Left lobe of liver (tissue), 2 donors: ENCODE measurements at places on chromosomes 16 and 17.

- DNase-seq: no peak
Observed at GRCh38 chr17:2797637-2798036, 1.4 kb downstream of the RAP1GAP2 start.

DNA sequence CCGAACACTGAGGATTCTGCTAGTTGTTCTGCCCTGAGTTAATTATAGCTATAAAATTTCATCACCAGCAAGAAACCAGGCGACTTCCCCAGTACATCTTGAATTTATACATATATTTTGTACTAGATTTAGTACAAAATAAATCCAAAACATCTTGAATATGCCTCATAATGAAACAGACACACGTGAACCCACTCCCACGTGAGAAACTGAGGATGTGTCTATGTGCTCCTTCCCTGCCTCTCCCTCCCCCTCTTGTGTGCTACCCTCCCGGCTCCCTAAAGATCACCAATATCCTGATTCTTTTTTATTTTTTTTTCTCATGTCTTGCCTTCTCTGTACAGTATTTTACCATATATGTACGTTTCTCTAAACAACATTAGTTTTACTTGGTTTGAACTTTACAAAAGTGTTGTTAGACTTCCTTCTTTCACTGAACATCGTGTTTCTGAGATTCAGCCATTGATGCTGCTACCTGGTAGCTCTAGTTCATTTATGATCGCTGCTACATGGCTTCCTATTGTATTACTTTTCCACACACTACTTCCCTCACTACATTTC is 1.1 kb upstream of the LCMT1 start:
- DNase-seq: no peak

GRCh38 chr17:18261146-18261515 is 669 bp downstream of the MIEF2 start:
- peak; percentile 86 for DNase-seq

- DNase-seq: no peak
Observed at GRCh38 chr16:7597677-7598076, 265.0 kb downstream of the RBFOX1 start.

DNA sequence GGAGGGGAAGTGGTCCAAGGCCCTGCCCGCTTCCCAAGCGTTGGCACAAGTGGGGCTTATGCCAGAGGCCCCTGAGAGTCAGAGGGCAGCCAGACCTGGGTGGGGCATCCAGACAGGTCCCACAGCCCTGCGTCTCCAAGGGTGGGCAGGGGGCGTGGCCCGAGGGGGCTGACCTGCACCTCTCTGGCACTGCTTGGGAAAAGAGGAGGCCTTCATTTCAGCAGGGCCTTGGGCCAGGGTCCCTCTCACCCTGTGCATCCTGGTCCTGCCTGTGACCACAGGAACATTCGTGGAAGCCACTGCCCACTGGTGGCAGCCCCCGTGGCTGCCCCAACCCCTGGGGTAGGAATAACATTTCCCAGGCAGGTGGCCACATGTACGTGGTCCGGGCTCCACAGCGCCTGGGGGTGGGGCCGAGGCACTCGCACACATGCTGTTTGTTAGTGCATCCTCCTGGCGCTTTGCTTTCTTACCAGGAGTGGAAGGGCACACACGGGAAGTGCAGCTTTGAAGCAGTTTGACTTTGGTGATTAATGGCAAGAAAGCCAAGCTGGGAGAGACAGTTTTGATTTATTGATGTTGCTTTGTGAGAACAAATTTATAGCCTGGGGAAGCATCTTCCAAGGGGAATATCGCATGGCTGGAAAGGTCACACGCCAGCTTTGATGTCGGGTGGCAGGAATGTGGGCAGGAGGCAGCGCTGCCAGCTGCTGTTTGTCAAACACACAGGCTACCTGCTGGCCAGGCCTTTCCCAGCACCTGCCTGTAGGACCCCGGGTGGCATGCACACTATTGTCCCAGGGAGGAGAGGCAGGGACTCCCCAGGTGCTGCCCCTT is 4.3 kb downstream of the CENPX start:
- no peak for DNase-seq

DNA sequence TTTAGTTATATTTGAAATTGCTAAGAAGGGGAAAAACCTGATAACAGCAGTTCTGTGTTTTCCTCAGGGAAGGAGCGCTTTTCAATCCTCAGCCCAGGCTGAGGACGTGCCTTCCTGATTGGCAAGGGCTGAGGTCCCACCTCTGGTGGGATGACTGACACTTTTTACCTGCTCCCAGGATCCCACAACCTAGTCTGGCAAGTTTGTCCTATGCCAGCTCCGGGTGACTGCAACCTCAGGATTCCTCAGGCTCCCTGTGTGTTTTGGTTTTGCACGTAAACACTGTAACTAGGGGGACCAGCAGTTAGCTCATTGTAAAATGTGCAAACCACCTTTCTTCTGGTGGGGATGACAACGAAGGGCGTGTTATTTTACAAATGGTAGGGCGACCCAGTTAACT is 7.5 kb downstream of the MARCHF10 start:
- no peak for DNase-seq

DNA sequence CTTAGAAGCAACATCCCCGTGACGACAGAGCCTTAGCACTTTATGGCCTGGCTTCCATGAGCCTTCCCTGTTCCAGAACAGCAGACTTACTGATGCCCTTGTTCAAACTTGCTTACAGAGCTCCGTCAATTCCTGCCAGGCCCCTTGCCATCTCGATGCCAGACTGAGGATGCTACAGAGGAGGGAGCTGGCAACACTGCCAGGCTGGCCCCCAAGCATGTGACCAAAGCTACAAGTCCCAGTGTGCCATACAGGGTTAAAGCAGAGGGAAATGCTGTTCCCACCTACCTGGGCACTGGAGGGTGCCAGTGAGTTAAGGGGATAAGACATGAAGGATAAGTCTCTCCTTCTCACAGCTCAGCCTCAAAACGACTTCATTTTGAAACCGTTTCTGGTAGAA is 33.5 kb upstream of the SREBF1 start:
- no peak for DNase-seq

- DNase-seq: no peak
Observed at GRCh38 chr17:38981636-38982035, 14.4 kb upstream of the FBXO47 start.

DNA sequence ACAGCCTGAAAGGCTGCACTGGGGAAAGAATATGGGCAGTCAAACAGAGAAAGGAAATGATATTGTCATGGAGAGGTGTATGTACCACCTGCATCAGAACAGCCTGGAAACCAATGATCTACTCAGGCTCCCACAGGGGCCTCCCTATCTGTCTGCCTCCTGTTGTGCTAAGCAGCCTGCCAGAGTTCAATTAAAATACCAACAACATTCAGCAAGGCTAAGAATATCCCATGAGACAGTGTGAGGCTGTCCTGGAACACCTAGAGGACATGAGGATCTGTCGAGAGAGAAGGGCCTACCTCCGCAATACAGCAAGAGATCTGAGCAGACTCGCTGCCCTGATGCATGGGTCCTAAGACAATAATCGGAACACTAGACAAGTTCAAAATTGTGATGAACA is 8.4 kb downstream of the FXR2 start:
- no peak for DNase-seq

GRCh38 chr17:3968886-3969524 is 4.8 kb upstream of the ATP2A3 start:
- no peak for DNase-seq

DNA sequence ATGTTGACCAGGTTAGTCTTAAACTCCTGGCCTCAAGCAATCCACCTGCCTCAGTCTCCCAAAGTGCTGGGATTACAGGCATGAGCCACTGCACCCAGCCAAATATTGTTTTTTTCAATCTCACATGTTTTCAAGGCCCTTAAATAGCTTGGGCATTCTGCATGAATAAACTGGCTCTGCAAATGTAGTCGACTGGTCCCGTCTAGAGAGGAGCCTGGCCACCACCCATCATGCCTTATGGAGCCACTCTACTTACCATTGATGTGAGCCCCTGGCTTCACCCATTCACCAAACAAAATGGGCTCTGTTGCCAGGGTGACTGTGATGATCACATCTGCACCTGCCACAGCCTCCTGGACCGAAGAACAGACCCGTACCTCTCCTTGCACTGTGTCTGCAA is 10.8 kb downstream of the CRYM start:
- no peak for DNase-seq

GRCh38 chr16:79434771-79435170 is 165.8 kb downstream of the MAF start:
- DNase-seq: no peak

DNA sequence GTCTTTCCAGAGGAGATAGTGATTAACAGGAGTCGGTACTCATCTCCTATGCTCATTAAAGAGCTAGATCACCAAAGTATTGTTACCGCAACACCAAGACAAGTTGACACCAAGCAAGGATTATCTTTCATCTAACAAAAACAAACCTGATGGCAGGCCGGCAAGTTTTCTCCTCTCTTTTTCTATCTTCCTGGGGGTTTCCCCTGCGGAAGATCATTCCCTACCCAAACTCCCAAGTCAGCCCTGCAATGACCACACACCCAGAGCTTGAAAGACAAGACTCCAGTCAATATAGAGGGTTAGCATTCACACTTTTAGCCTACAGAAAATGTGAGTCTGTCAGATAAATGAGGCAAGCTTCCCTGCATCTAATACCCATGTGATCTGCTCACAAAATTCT is 312.1 kb downstream of the SOX9 start:
- DNase-seq: no peak

DNA sequence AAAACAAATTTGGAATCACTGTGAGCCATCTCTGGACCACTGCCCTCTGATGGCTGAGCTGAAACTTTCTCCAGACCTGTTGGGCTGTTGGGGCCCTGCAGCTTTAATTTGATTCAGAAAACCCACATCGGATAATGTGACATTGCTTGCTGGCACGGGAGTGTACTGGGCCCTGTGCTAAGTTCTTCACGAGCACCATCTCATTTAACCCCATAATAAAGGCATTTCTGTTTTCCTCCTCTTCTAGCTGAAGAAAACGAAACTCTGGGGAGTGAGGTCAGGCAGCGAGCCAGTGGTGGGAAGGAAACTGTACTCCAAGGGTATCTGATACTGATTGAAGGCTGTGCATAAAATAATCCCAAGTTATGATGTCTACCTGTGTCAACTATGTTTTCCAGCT is 34.5 kb upstream of the TNRC6A start:
- DNase-seq: no peak

GRCh38 chr17:74126179-74126900 is 77.1 kb upstream of the RPL38 start:
- DNase-seq: no peak

DNA sequence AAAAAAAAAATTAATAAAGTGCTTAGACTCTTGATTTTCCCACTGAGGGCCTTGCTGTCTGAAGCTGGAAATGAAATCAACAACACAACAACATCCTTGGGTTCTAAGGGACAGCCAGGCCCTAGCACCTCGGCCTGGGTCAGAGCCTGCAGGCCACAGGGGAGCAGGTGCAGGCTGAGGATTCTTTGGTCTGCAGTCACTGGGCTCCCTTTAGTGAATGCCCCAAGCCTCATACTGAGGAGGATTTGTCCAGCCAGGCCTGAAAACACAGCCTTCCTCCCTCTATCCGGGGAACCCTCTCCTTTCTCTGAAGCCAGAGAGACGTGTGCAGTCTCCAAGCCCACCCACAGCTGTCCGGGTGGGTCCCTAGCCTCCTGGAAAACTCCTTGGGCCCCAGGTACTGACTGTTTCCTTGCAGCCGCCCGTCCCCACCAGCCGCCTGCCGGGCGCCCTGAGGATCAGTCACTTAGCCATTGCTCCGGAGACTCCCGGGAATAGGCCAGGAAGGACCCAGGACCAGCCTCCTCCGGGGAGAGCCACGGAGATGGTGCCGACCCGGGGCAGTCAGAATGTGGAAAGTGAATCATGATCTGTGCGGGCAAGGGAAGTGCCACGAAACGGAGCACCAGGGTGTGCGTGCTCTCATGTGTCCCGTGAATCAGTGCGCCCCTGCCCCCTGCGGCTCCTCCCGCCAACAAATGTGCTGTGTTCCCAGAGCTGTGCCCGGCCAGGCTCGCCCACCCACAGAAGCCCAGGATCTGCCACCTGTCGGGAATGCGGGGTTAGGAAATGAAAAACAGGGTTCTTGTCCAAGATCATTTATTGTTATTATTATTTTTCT is 91.0 kb downstream of the RTN4RL1 start:
- DNase-seq: no peak

DNA sequence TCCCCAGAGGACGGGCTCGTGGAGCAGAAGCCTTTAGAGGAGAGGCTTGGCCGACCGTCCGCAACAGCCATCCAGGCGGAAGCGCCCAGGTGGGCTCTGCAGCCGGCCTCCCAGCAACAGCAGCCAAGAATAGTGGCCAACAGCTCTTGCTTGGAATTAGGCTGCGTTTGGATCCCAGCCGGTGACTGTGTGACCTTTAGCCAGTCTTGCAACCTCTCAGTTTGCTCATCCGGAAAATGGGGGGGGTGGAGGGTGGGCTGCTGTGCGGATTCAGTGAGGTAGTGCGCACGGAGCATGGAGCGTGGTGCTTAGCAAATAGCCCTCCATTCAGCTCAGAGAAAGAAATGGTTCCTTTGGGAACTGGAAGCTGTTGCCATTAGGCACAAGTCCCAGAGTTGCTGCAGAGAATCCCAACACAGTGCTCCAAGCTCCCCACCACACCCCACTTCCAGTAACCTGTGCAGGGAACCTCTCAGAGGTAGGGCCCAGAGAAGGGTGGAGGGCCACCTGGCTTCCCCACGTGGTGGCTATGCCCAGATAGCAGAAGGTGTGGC is 46.7 kb downstream of the RTN4RL1 start:
- no peak for DNase-seq

DNA sequence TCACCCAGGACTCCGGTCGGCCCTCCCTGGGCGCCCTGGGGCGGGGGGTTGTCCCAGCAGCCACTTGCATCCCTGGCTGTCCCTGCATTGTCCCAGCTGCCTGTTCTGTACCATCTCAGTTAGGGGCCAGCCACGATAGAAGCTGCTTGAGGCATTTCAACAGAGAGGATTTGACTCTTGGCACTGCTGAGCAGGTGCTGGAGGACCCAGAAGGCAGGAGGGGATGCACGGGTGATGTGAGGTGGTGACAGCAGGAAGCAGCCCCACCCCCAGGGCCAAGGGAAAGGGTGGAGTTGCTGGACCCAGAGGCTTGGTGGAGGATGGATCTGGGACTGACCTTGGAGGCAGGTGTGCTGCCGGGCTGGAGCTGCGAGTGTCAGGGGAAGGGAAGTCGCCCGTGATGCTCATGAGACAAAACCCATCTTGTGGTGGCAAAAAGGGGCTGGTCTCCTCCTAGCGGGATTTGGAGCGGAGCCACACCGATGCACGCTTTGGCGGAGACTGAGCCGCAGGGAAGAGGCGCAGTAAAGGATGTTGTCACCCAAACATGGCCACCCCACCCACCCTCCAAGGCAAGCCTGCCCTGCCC is 188.0 kb upstream of the GSE1 start:
- peak; percentile 43 for DNase-seq
